MM.1S (cell line): ENCODE measurements at places on chromosomes 11 and 22.

- peak; percentile 38 for DNase-seq
Measured at GRCh38 chr11:71420455-71421241, 27.5 kb downstream of the DHCR7 start.

GRCh38 chr11:27718346-27718862 lies 18.1 kb upstream of the BDNF start:
- DNase-seq = no peak

DNA sequence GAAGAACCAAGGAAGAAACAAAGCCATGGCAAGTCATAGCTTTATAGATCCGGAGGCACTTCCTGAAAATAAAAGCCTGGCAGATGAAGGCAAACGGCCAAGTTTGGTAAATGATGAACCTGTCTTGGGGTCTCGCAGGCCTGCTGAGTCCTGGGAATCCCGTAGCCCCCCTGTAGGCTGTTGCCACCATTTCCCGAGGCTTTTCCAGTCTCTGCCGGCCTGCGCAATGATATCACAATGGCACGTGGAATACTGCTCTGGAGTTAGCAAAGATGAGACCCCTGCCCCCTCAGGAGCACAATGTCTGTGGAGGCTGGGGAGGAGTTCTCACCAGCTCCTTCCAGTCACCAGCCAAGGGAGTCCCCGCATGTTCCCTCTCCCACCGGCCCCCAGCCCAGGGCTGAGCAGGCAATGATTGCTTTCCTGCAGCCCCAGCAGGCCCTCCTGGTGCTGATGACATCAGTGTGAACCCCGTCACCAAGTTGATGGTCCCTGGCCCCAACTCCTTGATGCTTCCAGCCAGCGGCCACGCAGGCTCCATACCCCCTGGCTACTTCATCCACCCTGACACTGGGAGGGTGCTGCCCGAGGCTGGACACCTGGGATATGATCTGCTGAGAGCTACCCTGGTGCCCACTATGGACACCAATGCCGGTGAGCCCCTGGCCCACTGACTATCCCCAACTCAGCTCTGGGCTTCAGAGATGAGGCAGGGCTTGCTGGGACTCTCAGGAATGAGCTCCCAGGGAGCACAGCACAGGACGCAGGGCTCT lies 55.9 kb downstream of the BTG4 start:
- no peak for DNase-seq

- DNase-seq = no peak
Measured at GRCh38 chr11:64834723-64835615, 9.5 kb downstream of the CDC42BPG start.

DNA sequence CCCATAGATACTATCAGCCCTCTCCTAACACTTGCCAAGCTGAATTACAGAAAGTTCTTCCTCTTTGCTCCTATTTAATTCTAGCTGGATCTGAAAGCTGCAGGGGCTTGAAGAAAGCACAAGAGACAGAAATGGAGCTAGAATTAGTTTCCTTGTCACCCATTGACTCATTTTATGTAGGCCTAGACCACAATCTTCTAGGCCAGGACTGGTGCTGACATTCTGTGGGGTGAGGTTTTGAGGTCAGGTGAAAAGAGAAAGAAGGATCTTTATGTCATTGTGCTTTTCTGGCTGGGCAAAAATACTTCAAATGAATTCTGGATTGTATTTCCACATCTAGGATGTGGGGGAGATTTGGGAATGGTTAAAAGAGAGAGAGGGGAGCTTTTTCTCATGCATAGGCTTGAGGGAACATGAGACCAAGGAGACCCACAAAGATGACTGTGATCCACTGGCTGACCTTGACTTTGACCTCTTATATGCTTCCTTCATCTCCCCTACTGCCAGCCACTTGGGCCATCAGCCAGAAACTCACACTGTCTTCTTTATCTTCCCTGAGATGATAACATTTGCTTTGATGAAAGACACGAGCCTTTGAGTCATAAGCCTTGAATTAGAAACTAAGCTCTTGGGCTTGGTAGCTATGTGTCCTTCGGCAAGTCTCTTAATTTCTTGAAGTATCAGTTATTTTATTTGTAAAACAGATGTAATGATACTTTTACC lies 274.9 kb upstream of the CADM1 start:
- no peak for DNase-seq

- DNase-seq = no peak
Measured at GRCh38 chr22:20247010-20247505, 21.1 kb downstream of the RTN4R start.

GRCh38 chr11:67572747-67573419 lies 10.7 kb upstream of the GSTP1 start:
- peak; percentile 63 for DNase-seq

GRCh38 chr11:119721129-119722120 lies 7.6 kb downstream of the NECTIN1 start:
- DNase-seq = no peak

DNA sequence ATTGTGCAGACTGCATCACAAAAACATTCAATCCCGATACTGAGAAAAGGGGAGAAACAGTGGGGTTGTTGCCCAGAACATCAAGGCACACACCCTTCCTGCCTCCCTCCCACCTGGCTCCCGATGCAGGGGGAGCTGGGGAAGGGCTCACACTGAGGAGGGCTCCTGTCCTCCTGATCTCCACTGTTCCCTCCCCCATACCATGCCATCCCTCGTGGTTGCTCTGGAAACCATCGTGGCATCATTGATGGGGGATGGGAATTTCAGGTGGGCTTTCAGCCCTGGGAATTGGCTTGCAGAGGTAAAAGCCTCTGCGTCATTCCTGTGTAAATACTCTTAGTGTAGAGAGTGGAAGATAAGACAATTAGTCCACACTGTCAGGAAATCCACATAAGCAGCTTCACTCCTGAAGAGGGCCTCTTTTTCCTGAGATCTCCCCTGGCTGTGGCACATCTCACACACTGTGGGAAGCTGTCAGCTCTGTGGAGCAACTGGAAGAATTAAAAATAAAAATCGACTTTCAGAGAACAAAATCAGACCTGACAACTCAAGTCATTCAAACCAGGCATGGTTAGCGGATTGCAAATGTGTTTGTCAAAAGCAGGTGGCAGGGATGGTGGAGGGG lies 176.0 kb downstream of the CHST1 start:
- no peak for DNase-seq

GRCh38 chr22:29461263-29461662 lies 18.8 kb upstream of the NEFH start:
- no peak for DNase-seq

GRCh38 chr11:24697522-24698111 lies 200.8 kb downstream of the LUZP2 start:
- DNase-seq = no peak

- no peak for DNase-seq
Measured at GRCh38 chr11:55503449-55503848, 50.8 kb upstream of the OR4C15 start.

DNA sequence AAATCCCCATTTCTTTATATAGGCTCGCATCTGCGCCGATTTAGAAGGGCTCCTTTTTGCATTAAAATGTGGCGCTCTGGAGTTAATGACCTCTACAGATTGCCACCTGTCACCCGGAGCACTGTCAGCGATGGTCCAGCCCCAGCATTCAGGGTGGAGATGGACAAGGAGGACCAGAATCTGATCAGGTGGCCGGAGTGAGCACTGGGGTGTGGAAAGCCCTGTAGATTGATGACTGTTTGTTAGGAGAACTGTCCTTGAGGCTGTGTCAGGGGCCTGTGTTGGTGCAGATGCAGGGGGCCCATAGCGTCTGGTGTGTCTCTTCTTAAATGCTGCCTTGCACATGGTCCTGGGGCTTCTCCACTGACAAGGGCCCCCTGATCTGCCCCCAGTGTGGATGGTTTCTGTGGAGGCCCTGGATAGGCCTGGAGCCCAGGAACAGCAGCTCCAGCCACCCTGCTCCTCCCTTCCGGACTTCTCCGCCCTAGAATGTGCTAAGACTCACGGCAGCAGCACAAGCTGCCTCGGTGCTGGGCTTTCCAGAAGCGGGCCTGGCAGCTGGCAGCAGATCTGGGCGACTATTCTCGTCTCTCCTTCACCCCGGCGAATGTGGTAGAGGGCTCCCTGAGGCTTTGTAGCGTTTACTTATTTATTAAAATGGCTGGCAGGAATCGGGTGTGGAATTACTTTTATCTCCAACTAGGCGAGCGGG lies 1333.3 kb downstream of the BRD1 start:
- no peak for DNase-seq

GRCh38 chr11:65446446-65447277 lies 24.1 kb downstream of the NEAT1 start:
- no peak for DNase-seq

DNA sequence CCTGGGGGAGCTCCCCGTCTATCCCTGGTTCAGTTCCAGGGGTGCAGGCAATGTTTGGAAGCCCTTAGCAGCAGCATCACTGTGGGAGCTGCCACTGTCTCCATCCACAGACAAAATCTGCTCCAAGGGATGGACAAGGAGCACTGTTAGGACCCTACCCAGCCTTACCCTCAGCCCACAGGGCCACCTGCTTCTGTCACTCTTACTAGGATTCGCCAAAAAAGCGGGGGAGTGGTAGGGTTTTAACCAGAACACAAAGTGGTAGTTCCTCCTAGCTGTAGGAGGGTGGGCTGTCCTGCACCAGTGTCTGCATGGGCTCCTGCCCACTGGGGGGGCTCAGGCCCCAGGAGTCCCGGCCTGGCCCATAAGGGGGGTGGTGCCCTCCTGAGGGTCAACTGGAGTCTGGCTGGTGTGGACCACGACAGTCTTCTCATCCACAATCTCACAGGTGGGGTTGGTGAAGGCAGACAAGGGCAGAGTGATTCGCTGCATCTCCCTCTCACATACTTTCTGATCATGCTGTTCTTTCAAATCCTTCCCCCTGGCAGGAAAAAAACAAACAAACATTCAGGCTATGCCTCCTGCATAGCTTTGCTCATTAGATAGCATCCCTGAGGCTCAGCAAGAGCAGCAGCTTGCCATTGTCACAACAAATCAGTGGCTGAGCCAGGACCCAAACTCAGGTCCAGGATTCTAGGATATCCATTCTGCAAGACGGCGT lies 9.4 kb downstream of the PIK3IP1 start:
- DNase-seq = no peak

GRCh38 chr11:113638376-113638775 lies 67.7 kb downstream of the TMPRSS5 start:
- no peak for DNase-seq

GRCh38 chr11:132445859-132446291 lies 1075.5 kb downstream of the NTM start:
- no peak for DNase-seq

DNA sequence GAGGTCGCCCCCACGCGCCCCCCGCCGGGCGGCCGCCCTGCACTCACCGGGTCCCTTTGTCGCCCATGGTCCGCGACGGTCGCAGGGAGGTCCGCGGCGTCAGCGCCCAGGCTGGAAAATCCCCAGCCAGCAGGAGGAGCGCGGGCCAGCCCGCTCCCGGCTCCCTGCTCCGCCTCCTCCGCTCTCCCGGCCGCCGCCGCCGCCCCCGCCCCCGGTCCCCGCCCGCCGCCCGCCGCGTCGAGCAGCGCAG lies at the start of gene ARRB1:
ARRB1 (minus strand) TSS at position 121 of the 250 bp plus-strand sequence; CDS start at position 67, 54 bp downstream.
- no peak for DNase-seq

DNA sequence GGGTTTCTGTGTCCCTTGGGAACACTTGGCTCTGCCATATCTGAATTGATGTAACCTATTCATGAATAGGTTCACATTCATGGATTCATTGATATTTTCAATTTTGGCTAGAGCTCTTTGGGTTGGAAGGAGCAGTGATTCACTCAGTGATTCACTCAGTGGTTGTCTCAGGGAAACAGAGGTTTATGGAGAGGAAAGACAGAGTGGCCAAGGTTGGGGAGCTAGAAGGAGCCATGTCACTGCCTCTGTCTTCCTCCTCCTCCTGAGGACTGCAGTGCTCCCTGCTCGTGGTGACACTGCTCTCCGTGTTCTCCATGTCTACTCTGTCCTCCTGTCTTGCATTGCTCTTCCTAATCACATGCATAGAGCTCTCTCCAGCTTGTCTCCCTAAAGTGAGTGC lies 17.4 kb downstream of the CEP164 start:
- no peak for DNase-seq

- DNase-seq = no peak
Measured at GRCh38 chr11:108432783-108433182, 34.5 kb downstream of the C11orf65 start.

DNA sequence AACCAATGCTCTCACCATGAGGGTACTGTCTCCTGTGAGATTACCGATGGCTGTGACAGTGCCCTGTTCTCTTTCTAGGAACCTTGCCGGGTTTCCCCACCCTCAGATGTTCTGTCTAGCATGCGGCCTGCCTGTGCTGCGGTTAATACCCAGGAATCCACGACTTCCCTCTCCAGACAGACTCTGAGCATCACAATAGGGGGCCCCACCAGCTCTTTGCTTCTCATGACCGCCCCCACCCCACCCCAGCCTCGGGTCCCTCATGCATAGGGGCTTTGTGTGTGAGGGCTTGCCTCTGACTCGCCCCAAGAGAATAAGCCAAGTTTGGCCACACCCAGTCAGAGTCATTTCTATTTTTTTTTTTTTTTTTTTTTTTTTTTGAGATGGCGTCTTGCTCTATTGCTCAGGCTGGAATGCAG lies 10.3 kb downstream of the PARVG start:
- no peak for DNase-seq

DNA sequence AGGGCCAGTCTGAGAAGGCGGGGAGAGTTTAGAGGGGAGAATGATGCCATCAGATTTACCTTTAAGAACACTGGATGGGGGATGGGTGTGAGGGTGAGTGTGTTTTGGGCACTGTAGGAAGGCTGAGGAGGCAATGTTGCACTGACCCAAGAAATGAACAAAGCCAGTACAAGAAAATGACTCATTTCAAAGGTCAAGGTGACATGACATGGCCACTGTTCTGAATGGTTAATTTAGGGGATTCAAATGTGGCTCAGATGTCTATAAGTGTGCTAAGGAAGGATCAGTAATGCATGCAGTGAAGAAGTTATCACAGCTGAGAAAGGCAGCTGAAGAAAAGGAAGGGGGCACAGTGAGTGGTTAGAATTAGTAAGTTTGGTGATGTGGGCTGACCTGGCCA lies 129.9 kb downstream of the PGR start:
- no peak for DNase-seq

DNA sequence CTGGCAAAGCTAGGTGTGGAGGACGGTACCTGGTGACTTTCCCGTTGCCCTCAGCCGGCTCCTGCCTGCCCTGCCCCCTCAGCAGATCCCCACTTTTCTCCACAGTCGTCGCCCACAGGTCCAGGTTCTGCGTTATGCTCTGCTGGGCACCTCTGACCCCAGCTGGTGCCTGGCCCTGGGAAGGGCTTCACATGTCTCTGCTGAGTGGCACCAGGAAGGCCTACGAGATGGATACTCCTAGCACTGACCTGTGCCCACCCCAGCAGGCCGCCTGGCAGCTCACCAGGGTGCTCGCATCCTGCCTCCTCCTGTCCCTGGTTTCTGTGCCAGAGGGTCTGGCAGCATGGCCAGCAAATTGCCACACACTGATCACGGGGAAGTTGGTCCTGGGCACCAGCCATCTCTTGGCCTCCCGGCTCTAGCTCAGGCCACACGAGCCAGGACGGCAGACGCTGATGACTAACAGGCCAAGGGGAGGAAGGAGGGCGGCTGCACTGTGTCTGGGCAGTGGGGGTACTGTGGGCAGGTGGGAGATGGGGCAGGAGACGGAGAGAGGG lies 13.8 kb downstream of the CARS1 start:
- no peak for DNase-seq
